Heart left ventricle (tissue), 16 donors: ENCODE measurements at places on chromosomes 16 and 17. TPM values are rescaled to one million over a fixed set of nuclear protein-coding genes. Genes with fewer than 3 reads are reported as not detected.

NXPH3 gene
- 6.8 TPM for total RNA-seq

GRCh38 chr16:18979936-18980335, 3.8 kb upstream of the TMC7 start:
- DNase-seq, result no peak

TCAP gene
- total RNA-seq, result 2,428 TPM

DNA sequence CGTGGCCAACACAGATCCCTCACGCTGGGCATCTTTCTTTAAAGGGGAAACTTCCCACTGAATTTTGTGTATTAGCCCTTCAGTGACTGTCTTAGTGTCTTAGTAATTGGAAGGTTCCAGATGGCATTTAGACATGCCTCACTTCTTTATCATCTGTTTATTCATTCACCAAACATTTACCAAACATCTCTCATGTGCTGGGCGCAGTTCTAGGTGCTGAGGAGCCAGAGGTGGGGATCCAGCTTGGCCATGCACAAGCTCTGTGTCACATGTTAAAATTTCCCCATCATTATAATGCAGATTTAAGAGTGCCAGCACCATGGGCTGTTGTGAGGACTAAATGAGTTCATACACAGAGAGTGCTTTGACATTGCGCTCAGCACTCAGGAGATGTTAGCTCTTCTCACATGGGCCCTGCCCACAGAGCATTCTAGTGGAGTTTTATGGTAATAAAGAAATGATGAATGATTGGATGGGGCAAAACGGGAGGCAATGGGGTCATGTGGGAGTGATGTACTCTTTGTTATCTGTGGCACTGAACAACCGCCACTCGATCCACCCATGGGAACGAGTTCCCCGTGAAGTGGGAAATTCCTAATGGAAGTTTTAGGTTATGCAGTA, 119.7 kb downstream of the SNX29 start:
- DNase-seq, result no peak

DNA sequence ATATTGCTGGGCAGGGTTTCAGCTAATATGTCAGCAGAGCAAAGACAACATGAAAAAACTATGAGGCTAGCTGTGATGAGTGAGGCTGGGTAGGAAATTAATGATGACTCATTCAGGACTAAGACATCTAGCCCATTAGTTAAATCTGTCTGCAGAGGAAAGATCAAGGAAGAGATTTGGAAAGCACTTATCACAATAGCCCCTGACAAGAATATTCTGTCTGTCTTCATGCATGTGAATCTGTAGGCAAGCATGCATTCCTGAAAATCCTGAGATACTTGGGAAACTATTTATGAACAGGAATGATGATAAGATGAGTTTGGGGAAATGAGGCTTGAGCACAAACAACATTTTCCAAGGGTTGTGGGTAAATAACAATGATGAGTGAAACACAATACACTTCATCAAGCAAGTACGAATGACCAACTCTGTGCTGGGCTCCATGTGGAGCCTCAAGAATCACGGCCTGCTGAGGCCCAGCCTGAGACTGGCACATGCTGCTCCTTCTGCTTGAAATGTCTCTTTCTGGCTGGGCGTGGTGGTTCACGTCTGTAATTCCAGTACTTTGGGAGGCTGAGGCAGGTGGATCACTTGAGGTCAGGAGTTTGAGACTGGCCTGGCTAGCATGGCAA, 96.5 kb upstream of the ASIC2 start:
- no peak for DNase-seq

HS3ST6 gene
- not detected for total RNA-seq
